IMR-90 (cell line): ENCODE measurements at places on chromosomes 2 and 18. TPM values are rescaled to one million over a fixed set of nuclear protein-coding genes. Genes with fewer than 3 reads are reported as not detected.

GRCh38 chr2:105999211-105999989 is 194.7 kb downstream of the UXS1 start:
- no peaks in the 10 kb centered on the region for H3K4me1 ChIP-seq
- DNase-seq = no peak
- no peak overlapping the region for H3K4me3 ChIP-seq
- H3K36me3 ChIP-seq = no peaks in the 10 kb centered on the region
- H3K27ac ChIP-seq = no peak overlapping the region

GRCh38 chr2:223918671-223919134 is 26.4 kb downstream of the WDFY1 start:
- DNase-seq = no peak
- H3K4me1 ChIP-seq = peaks cover 33% of the 10 kb centered on the region
- peak overlapping the region; percentile 55; the same call in 1 of the 2 replicates for H3K27ac ChIP-seq
- no peaks in the 10 kb centered on the region for H3K27me3 ChIP-seq

DNA sequence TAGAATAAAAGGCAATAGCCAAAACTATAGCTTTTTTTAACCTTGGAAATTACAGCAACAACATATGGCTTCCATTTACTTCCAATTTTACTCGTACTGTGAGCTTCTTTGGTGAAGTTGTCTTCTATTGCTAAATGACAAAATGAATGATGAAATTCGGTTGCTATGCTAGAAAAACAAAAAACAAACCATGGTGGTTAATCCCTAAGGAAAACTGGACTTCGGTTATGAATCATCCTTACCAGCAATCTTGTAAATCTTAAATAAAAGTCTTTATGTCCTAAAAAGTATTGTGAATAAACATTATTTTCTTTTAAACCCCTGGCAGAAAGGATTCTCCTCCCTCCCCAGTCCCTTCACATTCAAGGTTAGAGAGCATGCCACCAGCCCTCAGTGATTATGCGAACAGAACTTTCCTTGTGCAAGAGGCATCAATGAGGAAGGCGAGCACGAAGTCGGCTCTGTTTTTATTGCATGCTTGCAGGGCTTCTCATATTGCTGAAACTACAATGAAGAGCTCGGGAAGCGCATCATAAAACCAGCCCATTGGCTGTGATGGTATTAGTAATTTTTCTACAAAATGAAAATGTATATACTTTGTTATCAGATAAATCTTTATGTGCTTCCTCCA is 62.9 kb downstream of the ZNF521 start:
- H3K36me3 ChIP-seq = peaks cover 4% of the 10 kb centered on the region
- no peaks in the 10 kb centered on the region for H3K27me3 ChIP-seq
- peaks cover 16% of the 10 kb centered on the region for H3K4me1 ChIP-seq
- peak; percentile 91 for DNase-seq

- no peak for DNase-seq
- peaks cover 3% of the 10 kb centered on the region for H3K4me1 ChIP-seq
- H3K27me3 ChIP-seq = no peaks in the 10 kb centered on the region
- no peak overlapping the region for H3K27ac ChIP-seq
- H3K36me3 ChIP-seq = peaks cover 2% of the 10 kb centered on the region; the same call in 1 of the 2 replicates
Observed at GRCh38 chr2:32711908-32712501, 84.2 kb downstream of the TTC27 start.

DNA sequence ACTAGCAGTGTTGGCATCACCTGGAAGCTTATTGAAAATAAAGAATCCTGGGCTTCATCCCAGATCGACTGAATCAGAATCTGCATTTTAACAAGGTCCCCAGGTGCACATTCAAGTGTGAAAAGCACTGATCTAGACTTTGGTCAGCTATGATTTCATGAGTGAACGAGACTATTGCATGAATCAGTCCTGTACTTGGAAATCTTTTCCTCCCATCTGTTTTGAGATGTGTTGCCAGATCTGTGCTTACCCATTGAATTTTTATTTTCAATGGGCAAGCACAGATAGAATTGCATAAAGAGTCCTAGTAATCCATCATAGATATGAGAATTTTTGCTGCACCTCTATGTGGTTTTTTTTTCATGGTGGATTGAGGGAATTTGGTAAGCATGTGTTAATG is 64.0 kb downstream of the PMS1 start:
- DNase-seq = no peak
- peaks cover 6% of the 10 kb centered on the region; the same call in 1 of the 2 replicates for H3K36me3 ChIP-seq
- no peak overlapping the region for H3K27ac ChIP-seq

The APCDD1 gene
- 0.83 and 1.1 TPM in 2 replicates for total RNA-seq

The CHST9 gene
- total RNA-seq = not detected in 2 replicates
